Esophagus mucosa (tissue), 1 donor: ENCODE measurements at places on chromosomes 1 and 21. TPM values are rescaled to one million over a fixed set of nuclear protein-coding genes. Genes with fewer than 3 reads are reported as not detected.

GRCh38 chr1:40692429-40692895, 958 bp downstream of the NFYC start:
- peak; percentile 13 for ATAC-seq

The CBR3 gene
- 33.7 TPM for total RNA-seq

DNA sequence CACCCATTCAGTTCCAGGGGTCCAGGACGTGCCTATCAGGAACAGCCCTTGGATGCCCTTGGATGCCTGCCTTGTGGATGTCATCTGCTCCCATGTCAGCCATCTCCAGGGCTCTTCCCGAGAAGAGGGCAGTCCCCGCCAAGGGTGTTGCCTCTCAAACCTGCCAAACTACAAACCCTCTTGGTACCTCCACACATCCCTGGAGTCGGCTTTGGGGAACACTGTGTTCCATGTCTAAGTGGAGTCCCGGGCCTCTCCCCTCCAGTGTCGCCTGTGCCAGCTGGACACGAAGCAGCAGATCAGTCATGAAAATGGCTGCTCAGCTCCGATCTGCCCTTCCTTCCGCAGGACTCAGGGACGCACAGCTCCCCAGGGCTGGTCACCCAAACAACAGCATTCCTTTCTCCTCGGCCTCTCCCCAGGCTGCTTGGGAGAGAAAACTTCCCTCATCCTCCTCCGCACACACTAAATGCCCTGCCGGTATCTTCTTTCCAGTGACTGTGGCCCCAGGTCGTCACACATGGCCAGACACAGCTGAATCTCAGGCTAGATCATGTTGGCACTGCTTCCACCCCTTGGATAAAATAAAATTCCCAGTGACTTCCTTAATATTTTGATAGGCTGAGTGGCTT, 53.4 kb downstream of the GALNT2 start:
- ATAC-seq: no peak

The NMNAT2 gene
- 0.04 TPM for total RNA-seq

The ZNHIT6 gene
- 12.1 TPM for total RNA-seq

DNA sequence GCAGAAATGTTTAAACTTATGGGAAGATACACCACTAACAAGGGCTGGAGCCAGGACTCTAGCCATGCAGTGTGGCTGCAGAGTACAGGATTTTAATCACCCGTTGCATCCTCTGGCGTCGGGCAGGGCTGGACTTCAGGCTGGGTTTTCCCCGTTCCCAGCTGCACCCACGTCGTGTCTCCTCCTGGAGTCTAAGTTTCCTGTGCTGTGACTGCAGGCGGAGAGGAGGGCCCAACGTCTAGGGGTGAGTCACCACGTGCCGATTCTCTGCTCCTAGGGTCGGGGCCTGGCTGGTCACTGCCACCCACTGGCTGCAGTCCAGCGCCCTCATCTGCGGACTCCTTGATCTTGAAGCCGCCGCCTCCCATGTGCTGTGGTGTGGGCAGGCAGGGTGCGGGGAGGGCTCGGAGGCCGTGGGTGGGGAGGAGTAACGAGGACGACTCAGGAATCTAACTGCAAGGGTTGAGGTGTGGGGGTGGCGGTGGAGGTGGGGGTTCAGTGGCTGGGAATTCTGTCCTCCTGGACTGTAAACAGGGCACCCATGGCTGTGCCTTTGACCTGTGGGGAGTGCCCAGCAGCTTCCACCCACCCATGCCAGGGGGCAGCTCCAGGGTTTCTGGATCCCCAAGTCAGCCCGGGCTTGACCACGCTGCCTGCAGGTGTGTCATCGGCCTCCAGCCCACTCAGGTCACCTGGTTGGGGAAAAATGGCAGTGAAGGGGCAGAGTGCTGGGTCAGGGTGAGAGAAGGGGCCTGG, 77.8 kb downstream of the ALPL start:
- peak; percentile 84 for ATAC-seq

- no peak for ATAC-seq
These were observed 207.2 kb downstream of the ZC3H11B start for GRCh38 chr1:219405531-219406331.

GRCh38 chr1:82152356-82153271, 351.9 kb downstream of the ADGRL2 start:
- ATAC-seq: no peak

The PRAMEF14 gene
- not detected for total RNA-seq

- peak; percentile 49 for ATAC-seq
These were observed 1.2 kb downstream of the MFN2 start for GRCh38 chr1:11981378-11982009.

DNA sequence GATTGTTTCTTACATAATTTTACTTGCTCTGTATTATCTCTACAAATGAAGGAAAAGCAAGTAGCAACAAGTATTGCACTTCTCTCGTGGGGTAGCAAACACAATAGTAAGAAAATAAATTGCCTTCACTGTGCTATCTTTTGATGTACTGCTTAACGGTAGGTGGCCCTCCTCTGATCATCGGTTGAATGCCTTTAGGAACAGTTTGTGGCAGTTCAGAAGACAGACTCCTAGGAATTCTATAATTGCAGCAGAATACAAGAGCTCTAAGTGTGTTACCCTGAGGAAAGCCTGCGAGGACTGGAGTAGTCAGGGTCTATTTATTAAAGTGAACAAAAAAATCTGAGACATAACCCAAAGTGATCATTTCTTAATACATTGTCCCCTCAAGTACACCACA, 1135.9 kb downstream of the KCNT2 start:
- no peak for ATAC-seq

DNA sequence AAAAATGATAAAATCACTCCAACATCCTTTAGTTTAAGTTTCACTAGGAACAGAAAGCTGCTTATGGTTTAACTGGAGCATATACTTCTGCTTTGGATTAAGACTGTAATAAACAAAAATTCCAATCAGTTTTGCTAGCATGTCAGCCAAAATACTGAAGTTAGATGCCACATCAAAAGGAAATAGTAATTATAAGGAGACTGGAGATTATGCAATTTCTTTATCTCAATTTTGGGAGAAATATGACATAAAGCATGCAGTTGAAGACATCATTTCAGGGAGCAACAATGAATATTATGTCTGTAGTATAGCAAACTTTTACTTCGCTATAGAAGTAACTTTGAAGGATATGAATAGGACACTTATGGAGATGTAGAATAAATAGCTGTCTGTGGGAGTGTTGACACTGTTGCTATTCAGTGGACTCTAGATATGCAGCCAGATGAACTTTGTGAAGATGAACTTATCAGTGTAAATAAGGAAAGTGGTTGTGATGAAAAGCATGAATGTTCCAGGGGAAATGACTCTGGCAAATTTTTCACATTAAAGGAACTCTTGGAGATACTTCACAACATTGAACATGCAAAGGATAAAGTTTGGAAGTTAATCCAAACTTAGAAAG, 107.8 kb downstream of the RABGAP1L start:
- no peak for ATAC-seq

DNA sequence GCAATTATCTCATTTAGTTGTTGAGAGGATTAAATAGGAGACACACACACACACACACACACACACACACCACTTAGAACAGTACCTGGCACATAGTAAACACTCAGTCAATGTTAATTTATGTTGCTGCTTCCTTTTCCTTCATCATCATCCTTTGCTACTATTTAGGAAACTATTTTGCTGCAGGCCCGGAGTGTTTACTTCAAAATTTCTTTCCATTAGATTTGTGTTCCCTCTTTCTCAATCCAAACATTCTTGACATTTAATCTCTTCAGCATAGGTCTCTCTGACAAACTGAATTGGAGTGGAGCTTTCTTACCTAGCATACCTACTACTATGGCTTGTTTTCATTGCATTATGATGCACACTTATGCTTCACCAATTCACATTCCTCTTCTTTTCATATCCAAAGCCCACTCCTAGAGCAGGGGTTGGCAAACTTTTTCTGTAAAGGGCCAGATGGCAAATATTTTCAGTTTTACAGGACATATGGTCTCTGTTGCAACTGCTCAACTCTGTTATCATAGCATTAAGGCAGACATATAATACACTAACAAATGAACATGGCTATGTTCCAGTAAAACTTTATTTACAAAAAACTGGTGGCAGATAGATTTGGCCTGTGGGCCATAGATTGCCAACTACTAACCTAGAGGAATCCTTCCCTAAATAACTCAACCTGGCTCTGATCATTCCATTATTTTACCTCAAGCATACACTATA, 49.5 kb downstream of the SCMH1 start:
- ATAC-seq: no peak

The GJA9 gene
- 0.44 TPM for total RNA-seq

The CLDN8 gene
- 1.6 TPM for total RNA-seq

GRCh38 chr1:4353090-4353856, 301.1 kb upstream of the AJAP1 start:
- ATAC-seq: no peak

DNA sequence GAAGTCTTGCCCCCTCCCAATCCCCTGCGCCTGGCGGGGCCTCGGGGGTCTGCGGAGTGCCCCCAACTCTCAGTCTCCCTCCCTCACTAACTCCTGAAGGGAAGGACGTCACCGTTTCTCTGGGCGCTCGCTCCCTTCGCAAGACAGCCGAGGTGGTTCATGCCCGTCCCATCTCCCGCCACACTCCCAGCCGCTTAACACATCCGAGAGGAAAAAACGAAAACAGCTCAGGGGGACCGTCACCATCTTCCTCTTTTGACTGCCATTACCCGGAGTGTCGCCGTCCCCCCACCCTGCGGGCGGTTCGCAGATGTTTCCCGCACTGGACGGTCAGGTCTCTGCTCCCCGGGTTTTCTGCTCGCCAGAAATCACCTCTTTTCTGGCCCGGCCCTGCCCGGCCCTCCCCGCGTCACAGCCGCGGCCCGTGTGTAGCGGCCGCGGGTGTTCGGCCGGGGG, 532 bp downstream of the ERO1B start:
- ATAC-seq: peak; percentile 42

The KRTAP13-2 gene
- total RNA-seq: not detected

GRCh38 chr1:53591924-53592323, 132.7 kb downstream of the DMRTB1 start:
- ATAC-seq: no peak

GRCh38 chr1:64956733-64957441, 9.5 kb downstream of the JAK1 start:
- peak; percentile 25 for ATAC-seq

DNA sequence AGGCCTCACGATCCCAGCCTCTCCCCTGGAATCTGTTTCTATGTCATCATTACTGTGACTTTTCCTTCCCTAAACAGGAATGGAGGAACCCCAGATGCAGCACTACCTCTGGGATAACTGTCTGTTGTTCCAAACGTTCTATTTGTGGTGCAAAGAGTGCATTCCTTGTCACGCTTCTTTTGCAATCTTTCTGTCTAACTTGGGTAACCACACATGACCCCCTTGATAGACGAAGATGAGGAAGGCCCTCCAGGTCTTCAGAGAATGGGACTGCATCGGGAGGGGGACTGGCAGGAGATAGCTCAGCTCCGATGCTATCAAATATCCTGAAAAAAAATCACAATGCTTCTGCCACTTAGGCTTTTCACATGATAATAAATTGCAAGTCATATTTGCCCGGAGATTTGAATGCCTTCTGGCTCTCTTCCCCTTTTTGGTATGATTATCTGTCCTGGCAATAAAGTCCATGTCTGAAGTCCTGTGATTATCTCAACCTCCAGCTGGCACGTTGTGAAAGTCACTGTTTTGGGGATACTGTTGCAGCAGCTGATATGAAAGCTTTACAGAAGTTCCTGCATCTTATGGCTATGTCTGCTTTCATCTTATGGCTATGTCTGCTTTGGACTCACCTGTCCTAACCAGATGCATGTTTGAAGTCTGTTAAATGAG, 148.7 kb upstream of the LMO4 start:
- no peak for ATAC-seq

DNA sequence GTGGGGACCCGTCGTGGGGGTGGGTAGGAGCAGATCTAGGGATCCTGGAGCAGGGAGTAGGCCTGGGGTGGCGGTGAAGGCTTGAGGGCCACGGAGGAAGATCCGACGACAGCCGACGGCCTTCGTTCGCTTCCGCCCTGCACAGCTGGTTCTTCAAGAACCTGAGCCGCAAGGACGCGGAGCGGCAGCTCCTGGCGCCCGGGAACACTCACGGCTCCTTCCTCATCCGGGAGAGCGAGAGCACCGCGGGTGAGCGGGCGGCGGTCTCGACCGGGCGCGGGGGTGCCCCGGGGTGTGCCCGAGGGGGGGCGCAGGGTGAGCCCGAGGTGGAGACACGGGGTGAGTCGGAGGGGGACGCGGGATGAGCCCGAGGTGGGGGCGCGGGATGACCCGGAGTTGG, 16.5 kb upstream of the HDAC1 start:
- peak; percentile 62 for ATAC-seq

The CHI3L2 gene
- 7.7 TPM for total RNA-seq

DNA sequence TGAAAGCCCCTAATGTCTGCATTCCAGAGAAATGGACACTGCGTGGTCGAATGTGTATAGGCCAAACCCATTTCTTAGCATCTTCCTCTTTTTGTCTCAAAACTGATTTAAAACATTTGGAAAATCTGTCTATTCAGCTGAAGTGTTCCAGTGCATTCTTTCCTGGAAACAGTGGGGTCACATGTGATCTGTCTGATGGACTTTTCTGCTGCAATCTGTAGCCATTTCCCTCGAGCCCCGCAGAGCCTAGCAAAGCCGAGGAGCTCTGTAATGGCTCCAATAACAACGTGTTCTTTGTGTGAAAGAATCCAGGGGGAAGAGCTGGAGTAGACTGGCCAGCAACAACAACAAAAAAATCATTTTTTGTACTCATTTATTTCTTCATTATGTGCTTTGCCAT, 329.3 kb downstream of the BARHL2 start:
- no peak for ATAC-seq

- ATAC-seq: no peak
These were observed 22.4 kb upstream of the LEPR start for GRCh38 chr1:65398083-65398482.

GRCh38 chr1:116755066-116755465, 836 bp downstream of the CD2 start:
- no peak for ATAC-seq

GRCh38 chr1:162284206-162284955, 92.3 kb downstream of the SPATA46 start:
- no peak for ATAC-seq
